SJSA1 (cell line): ENCODE measurements at places on chromosomes 4 and X. TPM values are rescaled to one million over a fixed set of nuclear protein-coding genes. Genes with fewer than 3 reads are reported as not detected.

- DNase-seq, result no peak
Observed at GRCh38 chrX:118562582-118563164, 67.1 kb downstream of the DOCK11 start.

The XKRX gene
- total RNA-seq, result 0.16 TPM in 1 of 2 replicates, not detected in the other

- no peak for DNase-seq
Observed at GRCh38 chr4:183163135-183163534, 64.1 kb downstream of the WWC2 start.

The DUSP21 gene
- total RNA-seq, result not detected in 2 replicates

GRCh38 chr4:153079857-153080391 lies 124.3 kb upstream of the TRIM2 start:
- no peak for DNase-seq

DNA sequence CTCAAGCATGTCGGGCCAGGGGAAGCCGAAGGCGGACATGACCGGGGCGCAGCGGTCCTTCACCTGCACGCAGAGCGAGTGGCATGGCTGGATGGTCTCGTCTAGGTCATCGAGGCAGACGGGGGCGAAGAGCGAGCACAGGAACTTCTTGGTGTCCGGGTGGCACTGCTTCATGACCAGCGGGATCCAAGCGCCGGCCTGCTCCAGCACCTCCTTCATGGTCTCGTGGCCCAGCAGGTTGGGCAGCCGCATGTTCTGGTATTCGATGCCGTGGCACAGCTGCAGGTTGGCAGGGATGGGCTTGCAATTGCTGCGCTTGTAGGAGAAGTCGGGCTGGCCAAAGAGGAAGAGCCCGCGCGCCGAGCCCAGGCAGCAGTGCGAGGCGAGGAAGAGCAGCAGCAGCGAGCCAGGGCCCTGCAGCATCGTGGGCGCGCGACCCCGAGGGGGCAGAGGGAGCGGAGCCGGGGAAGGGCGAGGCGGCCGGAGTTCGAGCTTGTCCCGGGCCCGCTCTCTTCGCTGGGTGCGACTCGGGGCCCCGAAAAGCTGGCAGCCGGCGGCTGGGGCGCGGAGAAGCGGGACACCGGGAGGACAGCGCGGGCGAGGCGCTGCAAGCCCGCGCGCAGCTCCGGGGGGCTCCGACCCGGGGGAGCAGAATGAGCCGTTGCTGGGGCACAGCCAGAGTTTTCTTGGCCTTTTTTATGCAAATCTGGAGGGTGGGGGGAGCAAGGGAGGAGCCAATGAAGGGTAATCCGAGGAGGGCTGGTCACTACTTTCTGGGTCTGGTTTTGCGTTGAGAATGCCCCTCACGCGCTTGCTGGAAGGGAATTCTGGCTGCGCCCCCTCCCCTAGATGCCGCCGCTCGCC lies at the start of gene SFRP2:
SFRP2 (minus strand) TSS at position 671 of the 864 bp plus-strand sequence; CDS start at position 423, 248 bp downstream.
- DNase-seq, result no peak

The TSC22D3 gene
- total RNA-seq, result 20.0 and 28.1 TPM in 2 replicates

GRCh38 chr4:112836895-112837294 lies 200.0 kb downstream of the LARP7 start:
- DNase-seq, result no peak

DNA sequence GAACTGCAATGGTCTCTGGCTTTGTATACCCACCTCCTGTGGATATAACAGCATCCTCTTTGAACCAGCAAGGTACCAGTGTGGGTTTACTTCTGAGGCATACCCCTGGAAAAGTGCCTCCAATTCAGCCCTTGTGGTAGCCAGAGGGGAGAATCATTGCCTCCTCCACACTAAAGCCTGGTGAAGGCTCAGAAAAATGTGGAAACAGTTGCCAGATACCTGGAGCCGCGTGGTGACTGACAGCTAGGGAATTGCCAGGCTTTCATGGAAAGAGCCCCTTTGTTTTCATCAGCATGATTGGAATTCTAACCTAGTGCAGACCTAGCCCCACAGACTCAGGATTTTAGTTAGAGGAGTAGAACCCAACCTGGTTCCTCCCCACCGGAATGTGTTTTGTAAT lies 168.6 kb upstream of the KLF3 start:
- DNase-seq, result no peak

DNA sequence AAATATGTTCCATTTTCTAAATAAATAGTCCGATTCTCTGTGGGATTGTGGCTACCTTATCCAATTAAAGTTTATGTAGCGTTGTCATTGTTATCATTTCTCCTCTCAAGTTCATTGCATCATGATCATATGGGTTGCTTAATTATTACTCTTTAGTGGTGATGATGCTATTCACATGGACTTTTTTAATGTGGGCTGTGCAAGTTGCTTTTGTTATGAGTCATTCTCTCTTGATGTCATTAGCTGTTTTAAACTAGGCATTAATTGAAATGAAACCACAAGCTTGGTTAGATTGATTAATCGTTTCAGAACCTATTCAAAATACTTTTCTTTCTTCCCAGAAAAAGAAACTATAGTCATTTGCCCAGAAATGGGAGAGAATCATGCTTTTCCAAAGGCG lies 38.2 kb downstream of the NHS start:
- DNase-seq, result no peak

- no peak for DNase-seq
Observed at GRCh38 chr4:89072921-89073320, 15.9 kb upstream of the FAM13A start.

DNA sequence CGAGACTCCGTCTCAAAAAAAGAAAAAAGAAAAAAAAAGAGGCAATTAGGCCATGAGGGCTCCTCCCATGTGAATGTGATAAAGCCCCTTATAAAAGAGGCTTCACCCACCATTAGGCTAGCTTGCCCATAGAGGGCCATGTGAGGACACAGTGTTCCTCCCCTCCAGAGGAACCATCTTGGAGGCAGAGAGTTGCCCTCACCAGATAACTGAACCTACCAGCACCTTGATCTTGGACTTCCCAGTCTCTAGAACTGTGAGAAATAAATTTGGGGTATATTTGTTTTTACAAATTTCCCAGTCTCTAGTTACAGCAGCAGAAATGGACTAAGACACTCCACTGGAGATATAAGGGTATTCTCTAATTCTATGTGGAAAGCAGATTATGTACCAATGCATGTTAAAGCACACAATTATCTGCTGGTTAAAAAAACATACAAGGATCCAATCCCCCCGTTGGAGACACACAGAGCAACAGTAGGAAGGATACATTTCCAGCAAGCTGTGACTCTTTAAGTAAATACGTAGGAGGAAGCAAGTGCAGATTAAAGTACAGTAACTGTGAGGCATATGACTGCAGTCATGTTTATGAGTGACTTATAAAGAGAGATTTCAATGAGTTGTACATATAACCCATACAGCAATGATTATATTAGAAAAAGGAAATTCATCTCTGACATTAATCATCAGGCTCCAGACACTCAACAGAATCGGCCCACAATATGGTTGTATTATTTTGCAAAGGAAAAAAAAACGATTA lies 21.4 kb downstream of the SH3RF1 start:
- no peak for DNase-seq

The NR3C2 gene
- 0.11 TPM in 1 of 2 replicates, not detected in the other for total RNA-seq

The ZNF718 gene
- 0.05 and 0.25 TPM in 2 replicates for total RNA-seq

- no peak for DNase-seq
Observed at GRCh38 chr4:158826882-158827281, 58.1 kb downstream of the FNIP2 start.

The PNMA5 gene
- total RNA-seq, result 0.08 TPM in 1 of 2 replicates, not detected in the other

The NDNF gene
- total RNA-seq, result not detected in 2 replicates

GRCh38 chr4:148164557-148164956 lies 277.7 kb downstream of the NR3C2 start:
- DNase-seq, result no peak

The HS6ST2 gene
- not detected in 2 replicates for total RNA-seq
